Activated gamma-delta T cell (primary cell): ENCODE measurements at places on chromosomes 1 and 21.

- DNase-seq = no peak
These were observed 678.7 kb downstream of the MATN1 start for GRCh38 chr1:30044656-30045144.

DNA sequence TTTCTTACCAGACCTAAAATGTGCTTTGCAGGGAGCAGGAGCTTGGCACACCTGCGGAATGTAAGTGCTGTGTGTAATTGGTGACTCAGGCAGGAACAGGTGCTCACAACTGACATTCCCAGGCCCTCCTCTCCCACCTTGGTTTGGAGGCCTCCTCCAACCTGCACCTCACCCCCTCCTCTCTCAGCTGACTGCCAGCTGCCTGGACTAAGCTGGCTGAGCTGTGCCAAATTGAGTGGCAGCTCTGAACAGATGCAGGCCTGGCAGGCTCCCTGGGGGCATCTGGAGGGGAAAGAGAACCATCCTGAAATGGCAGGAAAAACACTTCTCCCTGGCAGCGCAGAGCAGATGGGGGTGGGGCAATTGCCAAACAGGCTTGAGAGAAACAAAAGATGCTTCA is 91.7 kb upstream of the PGBD5 start:
- DNase-seq = no peak

DNA sequence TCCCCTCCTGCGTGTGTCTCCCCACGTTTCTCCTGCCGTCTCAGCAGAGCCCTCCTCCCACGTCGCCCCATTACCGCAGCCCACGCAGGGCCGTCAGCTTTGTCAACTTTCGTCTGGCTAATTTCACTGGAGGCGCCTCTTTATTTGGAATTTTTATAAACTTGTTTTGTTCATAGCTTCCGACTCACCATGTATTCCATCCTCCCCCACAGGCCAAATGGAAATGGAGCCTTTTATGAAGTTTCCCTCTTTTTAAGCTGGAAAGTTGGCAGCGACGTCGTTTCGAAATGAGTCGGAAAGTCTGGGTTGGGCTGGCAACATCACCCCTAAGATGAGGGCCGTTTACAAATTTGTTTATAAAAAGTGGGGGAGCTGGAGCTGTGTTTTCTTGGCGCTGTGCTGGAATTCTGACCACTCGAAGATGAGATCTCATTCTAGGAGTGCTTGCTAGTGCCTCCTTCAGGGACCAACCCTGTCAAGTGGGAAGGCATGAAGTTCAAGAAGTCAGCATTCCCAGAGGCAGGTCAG is 23.7 kb upstream of the SLC45A1 start:
- no peak for DNase-seq

GRCh38 chr1:230345139-230345885 is 80.8 kb downstream of the PGBD5 start:
- no peak for DNase-seq

GRCh38 chr21:42056996-42057689 is 14.0 kb upstream of the UMODL1 start:
- DNase-seq = no peak

DNA sequence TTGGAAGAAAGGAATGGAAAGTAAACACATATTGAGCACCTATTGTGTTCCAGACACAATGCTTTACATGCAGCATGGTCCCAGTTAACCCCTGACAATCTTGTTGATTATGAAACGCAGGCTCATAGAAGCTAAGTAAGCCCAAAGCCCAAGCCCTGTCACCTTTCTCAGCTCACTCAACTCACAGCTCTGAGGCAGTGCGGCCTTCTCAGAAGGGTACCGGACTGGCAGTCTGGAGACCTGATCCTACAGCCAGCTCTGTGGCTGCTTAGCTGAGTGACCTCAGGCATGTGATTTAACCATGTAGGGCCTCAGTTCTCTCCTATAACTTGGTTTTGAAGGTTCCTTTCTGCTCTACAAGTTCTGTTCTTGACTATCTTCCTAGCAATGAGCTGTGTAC is 464 bp upstream of the RNASEL start:
- no peak for DNase-seq

GRCh38 chr1:5662086-5662743 is 330.0 kb downstream of the NPHP4 start:
- no peak for DNase-seq

GRCh38 chr21:42213082-42213774 is 5.7 kb upstream of the ABCG1 start:
- no peak for DNase-seq

- DNase-seq = no peak
These were observed 428.5 kb upstream of the RGS18 start for GRCh38 chr1:191729742-191730141.

GRCh38 chr1:58816747-58817221 is 32.9 kb upstream of the JUN start:
- no peak for DNase-seq

- no peak for DNase-seq
These were observed 164.5 kb downstream of the TOMM20 start for GRCh38 chr1:234963904-234964702.

GRCh38 chr1:42533101-42533863 is 70.2 kb downstream of the CCDC30 start:
- DNase-seq = no peak

GRCh38 chr1:182713492-182713891 is 29.1 kb upstream of the RGS8 start:
- no peak for DNase-seq

DNA sequence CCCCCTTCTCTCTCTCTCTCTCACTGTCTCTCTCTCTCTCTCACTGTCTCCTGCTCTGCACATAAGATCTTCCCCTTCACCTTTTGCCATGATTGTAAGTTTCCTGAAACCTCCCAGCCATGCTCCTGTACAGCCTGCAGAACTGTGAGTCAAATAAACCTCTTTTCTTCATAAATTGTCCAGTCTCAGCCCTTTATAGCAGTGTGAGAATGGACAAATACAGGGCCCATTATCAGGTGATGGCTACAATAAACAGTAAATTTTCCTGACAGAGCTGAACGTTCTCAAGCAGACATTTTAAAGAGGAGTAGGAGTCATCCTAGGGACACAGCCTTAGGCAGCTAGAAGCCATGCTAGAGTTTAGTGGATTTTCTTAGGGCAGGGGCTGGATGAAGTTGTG is 1679.7 kb upstream of the B3GALT2 start:
- no peak for DNase-seq

DNA sequence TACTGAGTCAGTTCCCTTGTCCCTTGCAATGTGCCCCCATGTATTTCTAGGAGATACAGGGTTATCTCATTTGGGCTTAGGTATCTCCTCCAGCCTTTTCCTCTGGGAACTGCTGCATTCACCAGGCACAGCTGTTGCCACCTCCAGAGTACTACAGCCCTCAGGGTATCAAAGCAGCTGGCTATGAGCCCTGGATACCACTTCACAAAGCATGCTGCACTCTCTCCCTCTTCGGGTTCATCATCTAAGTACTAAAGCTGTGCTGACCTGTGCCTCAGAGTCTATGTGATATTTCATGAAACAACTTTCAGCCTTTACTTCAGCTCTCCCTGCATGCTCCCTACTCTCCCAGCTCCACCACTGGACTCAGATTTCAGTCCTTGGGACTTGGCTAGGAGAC is 62.3 kb downstream of the CCDC185 start:
- DNase-seq = no peak

- no peak for DNase-seq
These were observed 112.5 kb downstream of the RRAGC start for GRCh38 chr1:38746941-38747600.

- no peak for DNase-seq
These were observed 23.1 kb upstream of the YRDC start for GRCh38 chr1:37831109-37831508.

DNA sequence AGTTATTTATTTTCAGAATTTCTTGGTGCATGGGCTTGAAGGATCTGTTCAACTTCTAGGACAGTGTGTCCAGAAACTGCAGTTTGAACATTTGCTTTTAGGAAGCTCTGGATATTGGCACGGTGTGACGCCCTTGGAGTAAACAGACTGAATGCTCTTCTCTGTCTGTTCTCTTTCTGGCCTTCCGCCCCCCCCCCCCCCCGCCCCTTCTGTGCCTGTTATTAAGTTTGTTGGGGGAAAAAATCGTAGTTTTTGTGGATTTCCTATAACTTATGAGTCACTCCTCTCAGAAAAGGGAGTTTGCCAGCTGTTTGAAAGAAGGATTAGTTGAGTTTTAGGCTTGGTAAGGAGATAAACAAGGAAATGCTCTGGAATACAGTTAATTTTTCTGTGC is 1.2 kb downstream of the KCTD3 start:
- no peak for DNase-seq

DNA sequence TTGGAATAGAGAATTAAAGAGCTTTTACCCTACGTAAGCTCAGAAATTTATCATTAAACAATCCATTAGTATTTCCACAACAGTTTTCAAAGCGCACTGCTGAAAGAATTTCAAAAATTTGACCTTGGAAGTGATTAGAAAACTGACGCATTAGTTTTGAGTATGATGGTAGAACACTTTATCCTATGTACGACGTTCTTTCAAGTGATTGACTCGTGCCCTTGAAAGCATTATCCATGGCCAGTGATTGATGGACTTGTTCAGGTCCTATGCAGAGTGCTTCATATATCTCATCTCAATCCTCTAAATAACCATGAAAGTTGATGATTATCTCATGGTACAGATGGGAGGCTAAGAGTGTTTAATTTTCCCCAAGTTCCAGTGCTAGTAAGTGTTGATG is 697.2 kb downstream of the USP25 start:
- DNase-seq = no peak

DNA sequence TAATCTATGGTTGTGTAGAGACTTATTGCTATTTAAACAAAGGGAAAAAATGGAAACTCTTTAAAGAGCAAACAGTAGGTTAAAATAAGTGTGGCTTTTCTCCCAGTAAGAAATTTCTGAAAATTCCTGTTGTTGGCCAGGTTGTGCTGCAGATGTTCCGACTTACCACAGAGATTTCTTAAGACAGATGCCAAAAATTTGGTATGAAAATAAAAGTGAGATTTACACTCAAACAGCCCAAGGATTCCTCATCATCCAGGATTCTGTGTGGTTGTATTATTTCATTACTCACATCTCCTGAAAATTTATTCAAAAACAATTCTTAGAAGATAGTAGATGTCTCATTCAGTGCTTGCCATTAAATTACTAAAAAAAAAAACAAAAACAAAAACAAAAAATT is 296.7 kb upstream of the PTBP2 start:
- no peak for DNase-seq

DNA sequence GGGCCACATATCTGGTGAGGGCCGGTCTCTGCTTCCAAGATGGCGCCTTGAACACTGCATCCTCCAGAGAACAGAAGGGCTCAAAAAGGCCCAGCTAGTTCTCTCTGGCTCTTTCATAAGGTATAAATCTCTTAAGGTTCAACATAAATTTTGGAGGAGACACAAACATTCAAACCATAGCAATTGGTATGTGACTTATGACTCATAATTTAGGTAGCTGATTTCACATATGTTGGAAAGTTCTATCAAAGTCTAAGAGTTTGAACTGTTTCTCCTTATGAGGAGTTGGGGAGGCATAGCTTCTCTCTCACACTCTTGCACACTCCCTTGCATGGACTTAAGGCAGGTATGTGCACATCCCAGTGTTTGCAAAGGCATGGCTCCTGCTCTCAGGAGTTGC is 5.1 kb upstream of the FYB2 start:
- no peak for DNase-seq

DNA sequence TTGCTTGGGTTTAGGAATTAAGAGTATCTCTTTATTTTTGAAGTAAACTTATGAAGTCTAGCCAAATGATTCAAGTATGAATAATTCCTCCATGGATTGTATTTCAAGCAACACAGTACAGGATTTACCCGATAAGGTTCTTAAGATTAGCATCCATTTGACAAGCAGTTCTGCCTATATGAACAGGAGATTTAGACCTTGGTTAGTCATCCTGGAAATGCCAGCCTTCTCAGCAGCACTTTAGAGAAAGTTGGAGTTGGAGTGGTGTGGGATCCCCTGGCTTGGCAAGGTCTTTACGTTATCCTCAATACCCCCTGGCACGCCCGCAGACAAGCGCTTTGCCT is 1.6 kb downstream of the BCAR3 start:
- no peak for DNase-seq

GRCh38 chr1:22428672-22429071 is 23.0 kb upstream of the ZBTB40 start:
- no peak for DNase-seq

GRCh38 chr1:77605246-77606026 is 77.0 kb downstream of the ZZZ3 start:
- DNase-seq = no peak

- DNase-seq = no peak
These were observed 30.7 kb upstream of the ZNF362 start for GRCh38 chr1:33225586-33225985.

GRCh38 chr1:43981636-43982035 is 2.6 kb downstream of the B4GALT2 start:
- no peak for DNase-seq
